ENCODE measurements at places on chromosomes 11 and 22.
A peak's percentile ranks its signal among the peaks of the same experiment; 100 is the strongest.

GRCh38 chr11:64654958-64655541, 64.0 kb downstream of the SLC22A12 start:
- no peak for DNase-seq

- DNase-seq, result no peak
Measured at GRCh38 chr22:42685941-42686653, 34.6 kb downstream of the A4GALT start.

- no peak for DNase-seq
Measured at GRCh38 chr11:27868709-27869108, 168.5 kb upstream of the BDNF start.

- DNase-seq, result no peak
Measured at GRCh38 chr22:43257961-43258360, 71.0 kb upstream of the TTLL12 start.

GRCh38 chr11:46665356-46665755, 35.1 kb downstream of the ARHGAP1 start:
- no peak for DNase-seq

DNA sequence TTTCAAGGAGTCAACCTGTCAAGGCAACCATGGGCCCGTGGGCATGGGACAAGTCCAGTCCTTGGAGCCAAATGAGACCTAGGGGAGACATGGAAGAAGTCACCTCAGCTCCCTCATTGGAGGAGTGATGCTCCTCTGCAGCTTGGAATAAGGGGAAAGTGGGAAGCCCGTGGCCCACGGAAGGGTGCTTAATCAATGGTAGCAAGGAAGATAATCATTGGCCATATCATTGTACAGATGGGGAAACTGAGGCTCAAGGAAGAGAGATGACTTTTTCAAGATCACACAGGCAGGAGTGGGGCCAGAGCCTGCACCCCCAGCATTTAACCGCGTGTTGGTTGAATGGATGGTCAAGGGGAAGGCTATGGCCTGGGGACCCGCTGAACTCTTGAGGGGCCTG, 133.0 kb downstream of the OSBP2 start:
- DNase-seq, result no peak

- DNase-seq, result no peak
Measured at GRCh38 chr11:117191680-117192400, 7.3 kb upstream of the TAGLN start.

DNA sequence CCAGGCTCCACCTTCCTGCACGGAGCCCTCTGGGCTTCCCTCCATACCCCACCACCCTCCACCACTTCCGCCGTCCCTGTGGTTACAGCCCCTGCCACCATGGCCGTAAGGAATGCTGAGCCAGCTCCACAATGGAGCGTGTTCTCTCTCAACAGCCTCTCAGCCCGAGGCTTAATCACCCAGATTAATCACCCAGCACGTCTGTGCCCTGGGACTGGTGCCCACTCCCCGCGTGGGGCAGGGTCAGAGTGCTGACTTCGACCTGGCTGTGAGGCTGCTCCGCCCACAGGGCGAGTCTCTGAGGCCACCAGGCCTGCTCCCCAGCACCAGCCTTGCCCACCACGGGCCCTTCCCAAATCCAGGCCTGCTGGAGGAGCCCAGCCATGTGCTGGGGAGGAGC, 4.0 kb upstream of the TH start:
- peak; percentile 40 for DNase-seq

- no peak for DNase-seq
Measured at GRCh38 chr11:65895482-65895981, 4.7 kb downstream of the FOSL1 start.

DNA sequence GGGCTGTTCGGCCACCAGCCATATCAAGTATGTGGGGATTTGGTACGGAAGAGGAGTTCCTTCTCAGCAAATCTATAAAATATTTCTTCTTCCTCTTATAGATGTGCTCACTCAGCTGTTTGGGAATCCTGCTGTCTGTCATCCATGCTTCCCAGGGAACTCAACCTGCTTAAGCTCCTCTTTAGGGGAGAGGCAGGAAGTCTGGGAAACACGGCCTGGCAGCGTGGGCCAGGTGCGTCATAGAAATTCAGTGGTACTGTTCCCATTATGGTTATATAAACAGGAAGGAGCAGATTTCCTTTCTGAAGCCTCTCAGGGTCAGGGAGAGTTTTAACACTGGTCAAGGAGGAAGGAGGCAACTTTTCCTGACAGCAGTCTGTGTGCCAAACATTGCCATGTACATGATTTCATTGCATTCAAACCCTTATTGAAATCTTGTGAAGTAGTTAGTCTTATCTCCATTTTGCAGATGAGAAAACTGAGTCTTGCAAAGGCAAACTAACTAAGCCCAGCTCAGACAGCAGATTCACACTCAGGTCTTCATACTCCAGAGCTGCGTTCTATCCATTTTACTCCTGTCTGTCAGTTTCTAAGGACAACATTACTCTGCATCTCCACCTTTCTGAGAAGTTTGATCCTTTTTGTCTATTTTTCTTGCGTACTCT, 35.4 kb upstream of the AMOTL1 start:
- no peak for DNase-seq

DNA sequence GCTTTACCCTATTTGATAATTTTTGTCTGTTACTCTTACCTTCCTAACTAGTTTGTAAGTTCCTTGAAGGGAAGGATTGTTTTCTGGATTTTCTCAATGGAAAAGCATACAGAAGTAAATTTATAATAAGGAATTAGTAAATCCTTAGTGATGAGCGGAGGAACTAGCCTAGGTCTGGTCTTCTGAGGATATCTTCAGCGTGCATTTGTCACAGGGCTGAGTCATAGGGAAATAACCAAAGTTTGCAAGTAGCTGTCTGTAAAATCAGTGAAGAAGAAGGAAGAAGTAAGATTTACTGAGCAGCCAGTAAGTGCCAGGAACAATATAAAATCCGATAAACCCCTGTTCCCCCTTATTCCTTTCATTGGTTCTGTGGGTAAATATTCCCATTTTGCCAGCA, 162.7 kb upstream of the SORL1-AS1 start:
- no peak for DNase-seq

DNA sequence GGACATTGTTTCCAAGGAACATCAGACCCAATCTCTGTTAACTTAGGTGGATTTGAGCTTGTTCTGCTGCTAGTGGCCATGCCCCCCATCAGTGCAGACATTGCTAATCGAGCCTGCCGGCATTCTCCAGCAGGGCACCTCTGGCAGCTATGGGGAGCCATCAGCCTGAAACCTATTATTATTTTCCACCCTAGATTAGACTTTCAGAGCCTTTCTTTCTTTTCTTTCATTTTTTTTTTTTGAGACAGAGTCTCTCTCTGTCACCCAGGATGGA, 4.9 kb downstream of the CACNA1I start:
- no peak for DNase-seq

GRCh38 chr11:44029507-44029845, 18.3 kb upstream of the ACCSL start:
- no peak for DNase-seq

GRCh38 chr11:93988912-93989311, 32.2 kb upstream of the HEPHL1 start:
- no peak for DNase-seq

- DNase-seq, result no peak
Measured at GRCh38 chr11:30585892-30586250, 282 bp downstream of the MPPED2 start.

DNA sequence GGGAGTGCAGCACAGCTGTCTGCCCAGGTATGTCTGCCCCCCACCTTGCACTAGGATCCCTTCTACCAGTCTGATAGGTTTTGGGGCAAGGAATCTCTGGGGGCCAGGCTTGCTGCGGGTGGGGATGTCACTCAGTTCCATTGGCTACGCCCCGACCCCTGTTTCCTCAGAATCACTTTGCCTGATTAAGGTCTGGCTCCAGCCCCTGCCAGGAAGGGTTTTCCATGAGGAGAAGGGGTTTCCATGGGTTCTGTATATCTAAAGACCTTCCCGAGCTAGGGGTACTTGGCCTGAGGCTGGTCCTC, 14.0 kb downstream of the OTOG start:
- DNase-seq, result no peak
